ENCODE measurements at places on chromosomes 6 and 20.
A peak's percentile ranks its signal among the peaks of the same experiment; 100 is the strongest.

- DNase-seq = no peak
These were observed 93.8 kb downstream of the GMPR start for GRCh38 chr6:16332175-16332542.

DNA sequence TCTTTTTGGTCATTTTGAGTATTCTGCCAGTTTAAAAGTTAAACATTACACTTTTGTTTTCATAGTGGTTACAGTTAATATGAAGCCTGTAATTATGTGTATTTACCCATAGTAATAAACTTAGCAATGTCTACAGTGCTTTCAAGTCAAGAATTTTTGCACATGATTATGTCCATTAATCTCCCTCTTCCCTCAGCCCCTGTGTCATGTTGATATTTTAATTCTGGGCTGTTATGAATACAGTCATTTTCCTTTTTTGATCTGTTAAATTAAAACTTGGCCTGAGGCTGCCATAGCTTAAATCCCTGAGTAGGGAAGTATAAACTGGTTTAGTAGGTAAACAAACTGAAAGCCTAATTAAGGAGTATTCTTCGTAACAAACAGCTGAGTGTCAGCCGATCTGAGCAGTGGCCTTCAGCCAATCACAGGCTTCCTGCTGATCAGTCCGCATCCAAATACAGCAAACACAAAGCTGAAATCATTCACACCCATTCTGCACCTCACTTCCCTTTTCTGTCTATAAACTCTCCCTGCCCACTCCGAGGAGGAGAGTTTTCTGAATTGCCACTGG is 9.5 kb upstream of the SFT2D1 start:
- DNase-seq = no peak

DNA sequence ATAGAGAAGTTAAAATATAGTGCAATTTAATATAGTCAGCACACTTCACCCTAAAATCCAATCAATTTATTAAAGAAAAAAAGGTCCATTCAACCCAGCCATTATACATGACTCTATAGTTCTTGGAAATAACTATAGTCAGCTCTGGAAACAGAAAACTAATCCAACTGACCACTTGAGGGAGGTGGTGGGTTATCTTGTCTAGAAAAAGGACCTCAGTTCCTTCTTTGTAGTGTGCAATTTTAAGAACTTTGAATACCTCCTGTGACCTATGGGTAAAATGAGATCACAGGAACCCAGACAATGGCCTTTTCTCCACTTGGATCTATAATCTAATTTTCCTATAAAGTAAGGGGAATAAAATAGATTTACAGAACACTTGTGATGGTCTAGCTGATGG is 163.6 kb upstream of the CENPW start:
- DNase-seq = no peak

DNA sequence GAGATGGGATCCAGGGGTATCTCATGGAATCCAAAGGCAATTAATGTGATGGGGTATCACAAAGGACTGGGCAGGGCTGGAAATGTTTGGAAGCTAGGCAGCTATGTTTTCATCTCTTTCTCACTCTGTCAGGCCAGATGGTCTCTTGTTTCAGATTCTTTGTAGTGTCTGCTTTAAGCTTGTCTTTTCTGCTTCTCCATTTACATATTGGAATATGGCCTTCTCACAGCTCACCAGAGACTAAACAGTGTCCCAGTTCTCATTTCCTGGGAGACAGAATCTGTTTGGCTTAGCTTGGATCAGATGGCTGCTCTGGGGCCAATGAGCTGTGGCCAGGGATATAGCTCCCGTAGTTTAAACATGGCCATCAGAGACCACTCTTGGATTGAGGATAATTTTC is 78.9 kb downstream of the SLC35F1 start:
- no peak for DNase-seq

GRCh38 chr20:16485401-16485800 is 87.8 kb downstream of the KIF16B start:
- no peak for DNase-seq

DNA sequence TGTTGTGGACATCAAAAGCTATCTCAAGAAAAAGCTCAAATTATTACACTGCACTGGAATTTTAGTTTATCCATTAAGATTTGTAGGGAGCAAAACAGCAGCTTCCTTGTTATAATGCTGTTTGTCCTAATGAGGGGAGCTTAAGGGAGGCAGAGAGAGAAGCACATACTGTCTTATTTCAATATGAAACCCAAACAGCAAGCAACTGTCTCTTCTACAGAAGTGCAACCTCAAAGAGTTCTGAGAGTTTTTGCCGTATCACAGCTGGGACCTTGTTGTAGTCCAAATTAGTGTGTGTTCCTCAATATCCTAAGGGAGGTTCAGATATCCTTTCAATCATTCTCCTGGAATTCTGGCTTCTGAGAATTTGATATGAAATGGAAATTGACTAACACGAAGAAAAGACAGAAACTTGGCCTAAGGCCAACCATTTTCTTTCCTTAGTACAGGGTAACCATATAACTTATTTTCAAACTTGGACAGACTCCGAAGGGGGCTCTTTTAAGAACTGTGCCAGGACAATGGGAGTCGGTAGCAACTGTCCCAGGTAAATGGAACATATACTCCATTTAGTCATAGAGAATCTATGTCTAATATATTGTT is 149.3 kb upstream of the CCN2 start:
- no peak for DNase-seq

DNA sequence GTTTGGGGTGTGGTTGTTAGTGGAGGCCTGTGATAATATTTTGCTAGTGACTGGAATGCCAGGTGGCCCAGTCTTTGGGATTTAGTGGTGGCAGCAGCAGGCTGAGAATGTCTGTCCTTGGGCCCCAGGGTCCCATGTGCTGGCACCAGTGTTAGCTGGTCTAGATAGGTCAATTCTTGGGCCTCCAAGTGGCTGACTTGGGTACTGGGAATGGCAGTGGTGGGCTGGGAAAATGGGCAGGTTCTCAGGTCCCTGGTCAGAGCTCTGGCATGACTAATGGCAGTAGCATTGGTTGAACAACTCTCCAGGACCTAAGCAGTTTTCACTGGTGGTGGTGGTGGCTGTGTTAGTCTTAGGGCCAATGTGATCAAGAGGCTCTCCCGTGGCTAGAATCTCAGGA is 50.3 kb downstream of the OLIG3 start:
- DNase-seq = no peak

DNA sequence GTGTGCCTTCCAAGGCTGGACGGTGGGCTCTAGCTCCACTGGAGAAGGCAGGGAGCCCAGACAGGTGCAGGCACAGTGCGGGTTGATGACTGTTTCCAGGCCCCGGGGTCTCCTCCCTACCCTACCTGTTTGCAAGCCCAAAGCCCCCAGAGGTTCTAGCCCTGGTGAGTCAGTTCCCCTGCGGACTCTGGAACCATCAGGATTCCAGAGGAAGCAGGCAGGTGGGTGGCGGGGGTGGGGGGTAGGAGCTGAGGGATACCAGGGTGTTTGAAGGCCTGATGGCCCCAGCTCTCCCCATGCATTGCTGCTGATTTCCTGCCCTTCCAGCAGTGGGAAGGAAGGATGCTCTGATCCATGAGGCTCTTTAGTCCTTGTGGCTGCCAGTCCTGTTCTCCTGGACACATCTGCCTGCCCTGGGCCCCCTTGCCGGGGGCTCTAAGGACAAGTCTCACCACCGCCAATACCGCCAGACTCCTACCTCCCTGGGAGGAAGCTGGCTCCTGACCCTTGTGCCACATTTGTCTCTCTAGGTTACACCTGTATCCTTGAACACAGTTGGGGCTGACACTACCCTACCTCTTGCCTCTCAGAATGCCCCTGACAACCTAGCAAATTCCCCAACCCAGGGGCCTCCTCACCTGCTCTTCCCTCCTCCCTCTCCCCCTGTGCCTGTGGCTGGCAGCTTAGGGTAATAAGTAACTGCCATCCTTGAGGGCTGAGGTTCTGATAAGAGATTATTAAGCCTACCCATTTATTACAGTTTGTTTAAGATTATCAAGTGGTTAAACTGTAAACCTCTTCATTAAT is 21.7 kb downstream of the KCNK5 start:
- DNase-seq = no peak

GRCh38 chr20:53930651-53931504 is 139.5 kb downstream of the BCAS1 start:
- no peak for DNase-seq

DNA sequence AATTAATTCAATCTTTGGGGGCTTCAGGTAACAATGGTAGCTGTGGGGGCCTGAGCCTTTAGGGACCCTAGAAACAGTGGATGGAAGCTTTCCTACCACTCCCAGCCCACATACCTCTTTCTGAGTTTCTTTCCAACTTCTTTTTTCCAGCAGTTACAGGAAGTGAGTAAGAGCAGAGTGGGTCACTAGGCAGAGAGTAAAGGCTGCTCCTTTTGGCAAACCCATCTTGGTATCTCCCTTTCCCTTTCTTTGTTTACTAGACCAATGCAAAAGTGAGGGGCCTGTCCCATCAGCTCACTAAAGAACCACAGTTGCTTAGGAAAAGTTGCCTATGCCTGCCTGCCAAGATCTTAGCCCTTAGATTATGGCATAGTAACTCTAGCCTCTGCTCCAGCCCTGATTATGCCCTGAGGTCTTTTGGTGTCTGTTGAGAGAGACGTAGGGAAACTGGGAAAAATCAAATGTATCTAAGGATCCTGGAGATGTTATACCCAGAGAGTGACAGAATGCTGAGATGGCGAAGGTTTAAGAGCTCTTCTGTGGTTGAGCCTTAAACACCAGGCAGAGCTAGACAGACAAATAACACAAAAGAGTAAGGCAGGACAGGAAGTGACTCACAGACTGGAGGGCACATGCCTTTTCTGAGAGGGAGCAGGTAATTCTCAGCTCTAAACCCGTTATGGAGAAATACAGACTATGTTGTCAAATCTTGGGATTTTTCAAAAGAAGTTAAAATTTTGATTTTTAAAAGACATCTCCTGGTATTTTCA is 31.3 kb downstream of the TRMT6 start:
- no peak for DNase-seq

DNA sequence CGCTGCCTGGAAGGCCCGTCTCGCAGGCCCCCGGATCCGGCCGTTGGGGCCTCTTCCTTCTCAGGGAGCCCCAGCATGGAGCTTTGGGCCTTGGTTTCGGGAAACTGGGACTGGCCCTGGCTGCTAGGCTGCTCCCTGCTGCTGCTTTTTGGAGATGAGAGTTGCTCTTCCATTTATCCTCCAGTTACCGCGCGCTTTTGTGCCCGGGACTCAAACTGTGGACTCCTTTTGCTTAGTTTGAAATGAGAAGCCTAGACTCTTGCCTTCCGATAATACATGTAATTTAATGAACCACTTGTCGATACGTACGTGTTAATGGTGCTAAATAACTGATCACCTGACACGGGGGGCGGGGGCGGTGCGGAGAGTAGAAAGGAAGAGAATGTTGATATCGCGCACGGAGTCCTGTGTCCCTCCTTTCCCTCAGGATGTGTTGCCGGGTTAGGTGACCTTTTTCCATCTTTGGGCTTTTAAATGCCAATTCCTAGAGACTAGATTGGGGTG is 968 bp downstream of the PHF3 start:
- DNase-seq = no peak

- DNase-seq = no peak
These were observed 3.4 kb upstream of the ZNF217 start for GRCh38 chr20:53597030-53597482.

GRCh38 chr6:90572856-90573255 is 14.0 kb downstream of the MAP3K7 start:
- no peak for DNase-seq

DNA sequence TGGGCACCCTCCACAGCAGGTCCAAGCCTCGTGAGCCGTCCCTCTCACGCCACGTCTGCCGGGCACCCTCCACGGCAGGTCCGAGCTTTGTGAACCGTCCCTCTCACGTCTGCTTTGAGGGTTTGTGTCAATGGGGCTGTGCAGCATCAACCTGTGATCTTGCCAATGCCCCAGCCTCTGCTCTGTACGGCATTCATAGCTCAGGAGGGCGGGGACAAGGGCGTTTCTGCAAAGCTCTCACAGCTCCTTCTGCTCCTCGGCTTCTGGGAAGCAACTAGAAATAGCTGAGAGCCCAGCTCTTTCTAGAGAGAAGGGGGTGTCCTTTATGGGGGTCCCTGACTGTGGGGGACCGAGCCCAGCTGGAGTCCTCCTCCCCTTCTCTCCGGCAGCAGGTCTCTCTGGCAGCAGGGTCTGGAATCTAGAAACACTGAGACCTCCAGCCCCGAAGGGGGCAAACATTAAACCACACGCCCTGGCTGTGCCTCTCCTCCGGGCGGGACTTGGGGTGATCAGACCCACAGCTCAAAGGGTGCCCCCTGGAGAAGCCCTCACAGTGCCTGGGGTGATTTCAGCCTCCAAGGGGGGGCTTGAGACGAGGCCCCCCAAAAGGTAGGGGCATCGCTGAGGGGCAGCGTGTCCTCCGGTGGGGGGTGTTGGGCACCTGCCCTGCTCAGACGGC is 41.2 kb upstream of the CHRNA4 start:
- no peak for DNase-seq

- DNase-seq = peak; percentile 68
These were observed at the start of gene PPIL4 for GRCh38 chr6:149545754-149546471. Gene PPIL4 (minus strand): TSS chr6:149546043. CDS start chr6:149546005, 38 bp downstream.

DNA sequence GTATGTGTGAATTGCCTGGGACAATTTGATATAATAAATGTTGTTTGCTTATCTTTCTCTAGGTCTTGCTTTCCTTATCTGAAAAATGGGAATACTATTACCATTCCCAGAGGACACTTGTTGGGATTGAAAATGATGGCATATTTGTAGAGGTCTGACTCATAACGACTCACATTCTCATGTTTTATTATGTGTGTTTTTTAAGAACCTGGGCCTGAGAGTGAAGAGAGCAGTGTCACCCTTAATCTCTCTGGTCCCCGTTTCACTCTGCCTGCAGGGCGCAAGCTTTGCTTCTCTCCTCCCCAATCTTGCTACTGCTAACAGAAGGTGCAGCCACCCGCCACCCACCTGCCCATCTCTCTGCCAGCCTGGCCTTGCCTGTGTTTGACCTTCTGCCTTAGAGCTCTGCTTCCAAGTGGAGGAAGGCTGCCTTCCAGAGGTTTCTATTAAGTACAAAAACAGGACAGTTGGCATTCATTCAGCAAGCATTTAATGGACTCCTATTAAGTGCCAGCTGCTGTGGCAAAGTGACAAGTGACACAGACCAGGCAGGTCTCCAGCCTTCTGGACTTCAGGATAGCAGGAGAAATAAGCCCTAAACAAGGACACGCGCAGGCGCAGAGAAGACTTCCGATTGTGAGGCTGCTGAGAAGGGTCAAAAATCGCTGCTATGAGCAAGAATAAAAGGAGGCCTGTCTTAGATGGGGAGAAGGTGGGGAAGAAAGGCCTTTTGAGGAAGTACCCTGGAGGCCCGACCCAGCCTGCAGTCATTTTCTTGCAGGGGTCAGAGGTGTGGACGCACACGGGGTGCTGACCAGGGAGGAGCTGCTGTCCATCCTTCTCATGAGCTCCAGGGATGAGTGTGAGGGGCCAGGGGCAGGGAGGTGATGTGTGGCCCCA is 112.5 kb downstream of the JPH2 start:
- no peak for DNase-seq

GRCh38 chr6:142714951-142715785 is 229.8 kb downstream of the HIVEP2 start:
- no peak for DNase-seq
